ENCODE measurements at places on chromosomes 11 and 22.

- DNase-seq = no peak
Measured at GRCh38 chr11:65377036-65377435, 5.4 kb downstream of the SLC25A45 start.

DNA sequence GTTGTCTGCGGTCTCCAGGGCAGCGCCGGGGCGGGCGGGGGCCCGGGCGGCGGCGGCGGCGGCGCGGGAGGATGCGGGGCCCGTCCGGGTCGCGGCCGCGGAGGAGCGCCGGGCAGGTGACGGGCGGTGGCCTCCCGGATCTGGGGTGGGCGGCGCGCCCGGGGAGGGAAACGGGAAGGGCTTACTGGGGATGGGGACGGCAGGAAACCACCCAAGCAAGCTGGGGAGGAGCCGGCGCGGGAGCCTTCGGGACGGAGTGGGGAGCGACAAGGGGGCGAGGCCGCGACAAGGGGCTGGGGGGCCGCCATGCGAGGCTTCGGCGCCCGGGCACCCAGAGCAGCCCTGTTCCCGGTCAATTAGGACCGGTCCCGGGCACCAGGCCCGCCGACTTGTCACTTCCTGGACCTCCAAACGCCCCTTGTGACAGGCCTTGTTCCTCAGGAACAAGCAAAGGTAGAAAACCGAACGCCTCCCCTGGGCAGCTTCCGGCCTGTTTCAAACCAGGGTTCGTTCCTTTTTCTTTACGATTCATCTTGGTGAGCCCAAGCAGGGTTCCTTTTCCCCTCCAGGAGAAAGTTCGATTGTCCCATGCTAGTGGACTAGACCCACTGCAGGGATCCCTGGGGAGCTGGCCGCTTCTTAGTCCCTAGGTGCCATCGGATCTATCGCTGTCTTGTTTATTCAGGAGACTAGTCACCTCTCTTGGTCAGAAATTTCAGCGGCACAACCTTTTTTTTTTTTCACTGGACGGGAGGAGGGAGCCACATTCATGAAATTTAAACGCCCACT is 492 bp downstream of the JHY start:
- DNase-seq = peak; percentile 66

DNA sequence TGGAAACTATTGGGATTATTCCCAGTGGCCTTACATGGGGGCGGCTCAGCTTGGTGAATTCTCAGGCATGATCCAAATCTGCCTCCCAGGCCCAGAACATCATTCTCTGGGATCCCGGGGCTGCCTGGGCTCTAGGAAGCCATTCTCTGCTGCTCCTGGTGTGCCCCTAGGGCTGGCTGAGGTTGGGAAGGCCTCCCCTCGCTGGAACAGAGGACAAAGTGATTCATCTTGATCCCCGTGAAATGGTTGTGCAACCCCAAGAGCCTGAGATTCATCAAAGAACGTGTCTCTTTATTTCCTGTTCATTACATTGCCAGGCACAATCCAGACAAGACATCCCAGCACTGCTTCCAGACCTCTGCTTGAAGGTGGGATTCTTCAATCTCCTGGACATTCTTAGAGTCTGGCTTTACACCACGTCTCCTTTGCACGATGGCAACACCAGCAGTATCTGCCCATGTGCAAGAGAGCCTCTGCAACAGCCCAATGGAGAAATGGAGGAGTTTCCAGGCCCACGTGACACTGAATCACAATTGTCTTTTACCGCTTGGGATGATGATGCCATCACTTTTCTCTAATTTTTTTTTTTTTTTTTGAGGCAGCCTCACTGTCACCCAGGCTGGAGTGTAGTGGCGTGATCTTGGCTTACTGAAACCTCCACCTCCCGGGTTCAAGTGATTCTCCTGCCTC is 52.3 kb downstream of the TST start:
- no peak for DNase-seq

DNA sequence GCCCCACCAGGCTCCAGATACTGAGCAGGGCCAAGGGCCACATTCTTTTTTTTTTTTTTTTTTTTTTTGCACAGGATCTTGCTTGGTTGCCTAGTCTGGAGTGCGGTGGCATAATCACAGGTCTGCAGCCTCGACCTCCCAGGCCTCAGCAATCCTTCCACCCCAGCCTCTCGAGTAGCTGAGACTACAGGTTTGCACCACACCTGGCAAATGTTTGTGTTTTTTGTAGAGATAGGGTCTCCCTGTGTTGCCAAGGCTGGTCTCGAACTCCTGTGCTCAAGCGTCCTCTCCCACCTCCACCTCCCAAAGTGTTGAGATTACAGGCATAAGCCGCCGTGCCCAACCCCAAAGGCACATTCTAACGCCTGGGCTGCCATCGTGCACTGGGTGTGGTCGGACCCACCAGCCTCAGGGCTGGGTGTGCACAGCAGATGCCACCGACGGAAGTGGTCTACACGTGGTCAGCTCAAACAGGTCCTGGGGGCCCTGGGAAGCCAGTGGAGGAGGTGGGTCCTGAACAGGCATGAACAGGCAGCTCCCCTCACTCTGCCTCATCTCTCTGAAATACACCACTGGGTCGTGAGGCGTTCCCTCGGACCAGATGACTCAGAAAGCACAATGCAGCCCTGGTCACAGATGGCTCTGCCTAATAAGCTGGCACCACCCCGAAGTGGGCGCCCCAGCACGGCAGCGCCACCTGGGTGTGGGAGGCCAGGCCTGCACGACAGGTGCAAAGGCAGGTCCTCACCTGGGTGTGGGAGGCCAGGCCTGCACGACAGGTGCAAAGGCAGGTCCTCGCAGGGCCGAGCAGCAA is 5.1 kb upstream of the B4GALNT4 start:
- DNase-seq = peak; percentile 59

DNA sequence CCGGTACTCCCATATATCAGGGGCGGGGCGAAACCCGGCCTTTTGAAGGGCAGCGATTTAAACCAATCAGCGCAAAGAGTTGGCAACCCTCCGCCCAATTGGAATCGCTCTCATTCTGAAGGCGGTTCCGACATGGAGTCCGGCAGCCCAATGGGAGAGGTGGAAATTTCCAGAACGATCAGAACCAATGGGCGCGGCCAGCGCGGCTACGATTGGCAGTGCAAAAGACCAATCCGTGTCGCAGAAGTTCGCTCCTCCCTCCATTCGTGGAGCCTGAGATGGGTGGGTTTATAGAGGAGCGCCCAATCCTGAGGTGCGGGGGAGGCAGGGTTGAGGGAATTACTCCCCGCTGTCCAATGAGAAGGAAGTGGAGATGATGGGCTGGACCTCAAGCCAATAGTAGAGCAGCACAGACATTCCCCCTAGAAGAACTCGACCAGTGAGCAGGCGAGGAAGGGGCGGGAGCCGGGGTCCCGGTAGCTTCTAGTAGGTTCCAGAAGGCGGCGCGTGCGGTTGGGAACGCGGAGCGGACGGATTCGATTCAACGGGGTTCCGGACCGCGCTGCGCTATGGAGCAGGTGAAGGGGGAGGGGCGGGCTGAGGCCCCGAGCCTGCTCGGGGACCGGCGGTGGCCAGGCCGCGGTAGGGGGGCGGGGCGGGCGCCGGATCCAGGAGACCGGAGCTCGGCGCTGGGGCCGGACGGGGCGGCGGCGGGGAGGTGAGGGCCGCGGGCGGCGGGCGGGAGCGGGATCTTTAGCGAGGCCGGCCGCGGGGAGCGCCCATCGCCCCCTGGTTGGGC is at the start of gene STIP1:
STIP1 (plus strand) TSS at position 479 of the 799 bp plus-strand sequence; CDS start at position 570, 91 bp downstream.
- peak; percentile 99 for DNase-seq

DNA sequence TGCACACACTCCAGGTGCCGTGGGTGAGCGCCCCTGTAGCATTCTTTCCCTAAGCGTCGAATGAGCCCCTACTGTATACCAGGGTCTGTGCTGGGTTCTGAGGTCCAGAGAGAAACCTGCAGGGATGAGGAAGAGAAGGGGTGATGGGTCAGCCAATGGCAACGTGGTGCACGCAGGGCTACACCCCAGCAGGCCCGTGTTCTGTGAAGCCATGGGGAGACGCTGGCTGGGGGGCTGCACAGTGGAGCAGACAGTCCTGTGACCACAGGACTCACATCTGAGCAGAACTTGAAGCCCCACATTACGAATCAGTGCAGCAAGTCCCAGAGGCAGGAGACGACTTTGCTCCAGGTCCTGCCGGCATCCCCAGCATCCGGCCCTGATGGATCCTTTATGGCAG is 1481.4 kb downstream of the BRD1 start:
- DNase-seq = no peak

DNA sequence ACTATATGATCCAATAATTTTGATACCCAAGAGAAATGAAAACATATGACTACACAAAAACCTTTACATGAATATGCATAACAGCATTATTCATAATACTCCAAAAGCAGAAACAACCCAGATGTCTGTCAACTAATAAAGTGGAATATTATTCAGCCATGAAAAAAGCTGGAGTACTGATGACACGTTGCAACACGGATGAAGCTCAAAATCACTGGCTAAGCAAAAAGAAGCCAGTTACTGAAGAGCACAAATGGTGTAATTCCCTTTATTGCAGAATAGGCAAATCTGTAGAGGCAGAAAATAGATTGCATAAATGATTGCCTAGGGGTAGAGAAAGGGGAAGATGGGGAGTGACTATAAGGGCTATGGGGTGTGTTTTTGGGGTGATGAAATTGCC is 117.6 kb upstream of the FGF3 start:
- no peak for DNase-seq

- peak; percentile 27 for DNase-seq
Measured at GRCh38 chr22:17842386-17842785, 68.1 kb upstream of the BID start.

DNA sequence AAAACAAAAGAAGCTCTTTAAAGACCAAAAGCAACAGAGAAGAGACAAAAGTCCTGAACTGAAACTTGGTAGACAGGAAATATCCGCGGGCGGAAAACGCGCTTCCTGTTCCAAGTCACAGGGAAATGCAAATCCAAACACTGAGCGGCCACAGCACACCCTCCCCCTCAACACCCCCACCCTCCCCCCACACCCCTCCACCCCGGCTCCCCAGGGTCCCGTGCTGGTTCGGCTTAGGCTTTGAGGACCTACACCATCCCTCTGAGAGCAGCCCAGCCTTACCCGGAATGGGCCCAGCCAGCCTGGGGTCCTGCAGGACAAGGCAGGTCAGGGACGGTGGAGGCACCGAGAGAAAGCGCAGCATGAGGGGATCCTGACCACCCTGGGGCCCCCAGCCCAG is 160.4 kb downstream of the BRD1 start:
- no peak for DNase-seq

GRCh38 chr11:24560324-24560723 is 63.5 kb downstream of the LUZP2 start:
- DNase-seq = no peak

- DNase-seq = no peak
Measured at GRCh38 chr11:106463154-106463553, 385.7 kb downstream of the AASDHPPT start.

GRCh38 chr11:94424011-94424410 is 22.8 kb upstream of the GPR83 start:
- no peak for DNase-seq

DNA sequence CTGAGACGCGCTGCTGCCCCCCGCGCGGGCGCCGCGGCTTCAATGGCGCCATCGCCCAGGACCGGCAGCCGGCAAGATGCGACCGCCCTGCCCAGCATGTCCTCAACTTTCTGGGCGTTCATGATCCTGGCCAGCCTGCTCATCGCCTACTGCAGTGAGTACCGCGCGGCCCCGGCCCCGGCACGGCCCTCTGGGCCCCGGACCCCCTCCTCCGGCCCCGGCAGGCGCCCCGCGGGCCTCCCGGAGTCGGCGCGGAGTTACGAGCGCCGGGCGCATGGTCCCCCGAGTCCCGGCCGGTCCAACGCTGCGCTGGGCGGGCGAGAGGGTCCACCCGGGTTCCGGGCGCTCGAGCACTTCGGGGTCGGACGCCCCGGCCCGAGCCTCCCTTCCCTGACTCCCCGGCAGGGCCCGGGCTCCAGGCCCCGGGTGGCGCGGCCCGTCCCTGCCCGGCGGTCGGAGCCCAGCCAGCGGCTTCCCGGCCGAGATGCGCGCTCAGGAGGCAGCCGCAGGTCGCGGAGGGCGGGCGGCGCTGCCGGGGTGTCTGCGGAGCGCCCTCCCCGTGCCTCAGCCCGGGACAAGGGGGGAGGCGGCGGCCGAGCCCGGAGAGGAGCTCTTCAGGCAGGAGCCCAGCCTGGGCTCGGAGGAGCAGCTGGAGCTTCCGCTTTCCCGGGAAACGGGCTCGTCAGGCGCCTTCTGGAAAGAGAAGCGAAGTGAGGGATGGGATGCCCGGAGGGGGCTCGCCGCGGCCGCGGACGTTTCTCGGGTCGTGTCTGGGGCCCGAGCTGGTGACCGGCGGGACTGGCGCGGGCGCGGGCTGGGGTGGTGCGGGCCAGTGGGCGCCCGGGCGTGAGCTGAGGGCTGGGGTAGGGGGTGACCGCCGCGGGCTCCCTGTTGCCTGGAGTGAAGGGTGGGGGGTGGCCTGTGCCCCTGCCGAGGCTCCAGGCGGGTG is 1337.8 kb downstream of the BRD1 start:
- no peak for DNase-seq

- DNase-seq = no peak
Measured at GRCh38 chr22:23177197-23177596, 3.1 kb upstream of the BCR start.

GRCh38 chr11:110179064-110179463 is 85.9 kb downstream of the ZC3H12C start:
- no peak for DNase-seq

- no peak for DNase-seq
Measured at GRCh38 chr22:33853200-33854097, 66.8 kb downstream of the LARGE1 start.

DNA sequence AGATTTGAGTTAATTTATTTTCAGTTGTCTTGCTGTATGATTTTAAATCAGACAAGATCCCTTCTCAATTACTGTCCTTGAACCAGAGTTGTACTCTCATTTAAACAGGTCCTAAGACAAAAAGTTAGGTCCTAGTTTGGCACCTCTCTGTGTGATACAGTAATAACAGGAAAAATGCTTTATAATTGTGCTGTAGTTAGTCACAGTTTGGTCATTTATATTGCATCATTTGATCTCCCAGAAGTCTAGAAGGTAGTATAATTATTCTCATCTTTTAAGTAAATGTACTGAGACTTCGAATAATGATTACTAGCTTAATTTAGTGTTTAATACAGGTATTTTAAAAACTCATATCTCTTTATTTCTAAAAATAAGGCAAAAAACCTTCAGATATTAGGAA is 18.1 kb upstream of the LUZP2 start:
- DNase-seq = no peak

DNA sequence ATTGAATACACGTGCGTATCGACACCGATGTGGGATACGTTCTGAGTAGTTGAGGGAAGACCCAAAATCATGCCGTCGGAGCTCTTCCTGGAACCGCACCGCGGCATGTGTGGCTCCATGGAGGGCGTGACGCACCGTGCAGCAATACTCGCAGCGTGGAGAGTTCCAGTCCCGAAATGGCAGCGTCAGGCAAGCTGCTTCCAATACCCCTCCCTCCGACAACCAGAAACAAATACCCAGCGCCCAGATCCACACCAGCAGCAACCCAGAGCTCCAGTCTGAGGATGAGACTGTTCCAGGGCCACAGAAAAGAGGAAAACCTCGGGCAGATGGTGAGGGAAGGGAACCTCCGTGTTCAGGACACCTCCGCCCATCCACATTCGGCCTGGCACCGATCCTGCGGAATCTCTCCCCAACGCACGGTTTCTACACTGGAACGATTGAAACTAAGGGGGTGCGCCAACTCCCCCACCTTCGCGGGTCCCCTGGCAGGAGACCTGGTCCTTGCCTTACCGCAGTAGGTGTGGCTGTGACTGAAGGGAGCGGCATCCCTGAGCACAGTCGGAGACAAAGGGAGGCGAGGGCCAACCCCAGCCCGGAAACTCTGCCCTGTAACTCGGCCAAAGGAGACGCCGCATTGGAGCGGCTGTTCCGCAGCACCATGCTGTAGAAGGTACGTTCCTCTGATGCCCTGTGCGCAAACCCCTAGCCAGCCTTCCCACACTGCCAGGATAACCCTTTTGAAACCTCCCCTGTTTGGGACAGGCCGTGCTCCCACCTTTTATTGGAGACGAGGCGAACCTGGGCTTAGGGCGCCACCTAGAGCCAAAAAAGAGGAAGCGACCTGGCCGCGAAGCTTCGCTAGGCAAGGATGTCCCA is 28.2 kb downstream of the DBX1 start:
- DNase-seq = peak; percentile 61

All from stimulated activated CD4-positive, alpha-beta T cell treated with anti-CD3 and anti-CD28 coated beads, Interleukin-2, amount 100 ng/mL, for 24 hours (primary cell).